ENCODE measurements at places on chromosomes 7 and 10.

- no peak for DNase-seq
Observed at GRCh38 chr7:80637911-80638765, at the start of gene CD36. Gene CD36, plus strand, starts transcription at chr7:80638642. Its CDS starts 8,099 bp downstream, at chr7:80646741.

GRCh38 chr7:80124526-80125264 lies 9.9 kb upstream of the GNAI1 start:
- no peak for DNase-seq

DNA sequence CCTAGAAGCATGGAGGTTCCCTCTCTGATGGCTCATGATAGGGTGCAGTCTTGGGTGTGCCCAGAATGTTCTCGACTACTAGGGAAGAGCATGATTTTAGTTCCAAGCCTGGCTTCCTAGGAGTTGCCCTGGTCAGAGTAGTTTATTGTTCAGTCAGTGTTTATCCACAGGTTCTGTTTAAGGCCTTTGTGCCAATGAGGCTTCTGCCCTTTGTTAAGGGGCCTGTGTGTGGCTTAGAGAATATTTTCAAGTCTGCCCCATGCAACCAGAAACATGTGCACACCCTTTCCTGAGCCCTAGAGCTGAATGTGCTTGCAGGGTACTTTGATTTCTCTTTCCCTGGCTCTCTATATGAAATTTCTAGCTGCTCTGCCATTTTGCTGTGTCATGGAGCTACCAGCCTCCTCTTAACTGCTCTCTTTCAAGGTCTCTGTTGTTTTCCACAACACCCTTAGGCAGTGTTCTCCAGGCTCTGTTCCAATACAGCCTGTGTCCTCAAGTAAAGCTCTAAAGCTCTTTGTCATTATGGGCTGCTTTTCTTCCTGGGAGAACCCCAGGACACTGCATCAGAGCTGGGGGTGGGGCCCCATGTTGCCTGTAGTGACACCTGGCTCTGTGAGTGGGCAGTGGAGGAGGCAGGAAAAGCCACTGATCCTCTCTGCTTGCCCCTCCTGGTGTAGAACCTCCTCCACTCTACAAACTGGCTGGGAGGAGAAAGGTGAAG lies 34.1 kb upstream of the TSPAN33 start:
- peak; percentile 49 for DNase-seq

- DNase-seq: no peak
Observed at GRCh38 chr10:6637053-6637452, 57.0 kb upstream of the PRKCQ start.

- peak; percentile 59 for DNase-seq
Observed at GRCh38 chr7:78702770-78703169, 750.7 kb downstream of the MAGI2 start.

DNA sequence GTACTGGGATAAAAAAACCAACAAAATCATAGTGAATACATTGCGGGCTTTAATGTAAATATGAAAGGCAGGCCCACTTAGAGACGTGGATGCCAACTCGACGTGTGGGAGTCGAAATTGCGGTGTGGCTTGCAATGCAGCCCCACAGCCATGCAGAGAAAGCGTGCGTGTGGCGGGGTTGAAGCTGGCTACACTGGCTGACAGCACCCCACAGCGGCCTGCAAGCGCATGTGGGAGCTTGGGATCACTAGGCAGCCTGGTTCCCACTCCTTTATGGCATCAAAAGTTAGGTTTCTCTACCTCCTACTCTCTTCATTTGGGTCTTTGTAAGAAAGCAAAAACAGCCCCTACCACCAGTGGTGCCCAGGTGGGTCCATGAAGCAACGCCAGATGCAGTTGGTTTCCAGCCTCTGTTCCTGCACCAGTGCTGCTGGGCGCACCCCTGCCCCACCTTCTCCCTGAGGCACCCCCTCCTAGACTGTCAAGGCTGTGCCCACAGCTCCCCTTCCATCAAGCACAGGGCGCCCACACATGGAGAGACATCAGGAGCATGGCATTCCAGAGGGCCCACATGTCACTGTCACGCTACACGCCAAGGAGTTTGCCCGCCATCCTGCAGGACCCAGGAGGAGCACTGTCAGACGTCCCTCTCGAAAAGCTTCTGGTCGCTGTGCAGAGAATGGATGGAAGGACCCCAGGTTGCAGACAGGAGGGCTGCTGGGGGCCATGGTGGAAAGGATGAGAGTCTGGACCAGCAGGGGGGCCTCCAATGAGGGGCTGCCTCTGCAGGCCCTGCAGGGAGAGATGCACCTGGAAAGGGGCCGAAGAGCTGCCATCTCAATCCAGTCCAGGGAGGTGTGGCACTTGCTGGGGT lies 142.9 kb downstream of the PAXIP1 start:
- DNase-seq: no peak
